Thyroid gland (tissue), 4 donors: ENCODE measurements at places on chromosomes 2 and 18. TPM values are rescaled to one million over a fixed set of nuclear protein-coding genes. Genes with fewer than 3 reads are reported as not detected.

GRCh38 chr2:11758187-11758586, 11.8 kb downstream of the LPIN1 start:
- DNase-seq, result no peak

GRCh38 chr18:48948112-48949049, 2.4 kb downstream of the SMAD7 start:
- peak; percentile 91 for DNase-seq

DNA sequence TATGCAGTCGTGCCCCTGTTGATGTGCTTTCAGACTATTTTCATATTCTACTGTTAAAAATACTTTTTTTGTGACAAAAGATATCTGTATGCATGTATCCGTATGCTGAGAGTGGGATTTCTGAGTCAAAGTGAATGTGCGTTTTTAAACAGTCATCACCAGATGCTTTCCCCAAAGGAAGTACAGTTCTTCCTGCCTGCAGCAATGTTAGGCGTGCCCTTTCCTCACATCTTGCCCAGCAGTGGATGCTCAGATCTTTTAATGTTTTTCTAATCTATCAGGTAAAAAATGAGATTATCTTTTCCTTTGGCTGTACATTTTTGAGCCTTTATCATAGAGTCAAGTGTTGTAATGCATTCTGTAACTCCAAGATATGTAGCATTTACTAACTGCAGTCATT, 111.7 kb downstream of the PTPRM start:
- DNase-seq, result no peak

DNA sequence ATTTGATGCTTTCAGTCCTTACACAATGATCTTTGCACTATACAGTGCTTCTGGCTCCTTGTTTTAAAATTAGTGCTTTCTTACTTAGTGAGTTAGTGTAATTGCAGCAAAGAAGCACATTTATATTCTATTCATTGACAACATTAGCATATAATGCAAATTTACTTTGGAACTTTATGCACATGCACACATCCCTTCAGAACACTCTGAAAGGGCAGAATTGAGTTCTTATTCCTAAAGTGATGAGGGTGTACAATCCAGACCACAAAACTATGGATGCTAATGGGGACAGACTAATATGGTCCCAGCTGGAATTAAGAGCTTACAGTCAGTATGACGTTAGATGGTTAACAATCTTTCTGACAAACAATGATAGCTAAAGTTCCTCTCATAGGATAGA, 127.1 kb downstream of the RBMS1 start:
- DNase-seq, result no peak

DNA sequence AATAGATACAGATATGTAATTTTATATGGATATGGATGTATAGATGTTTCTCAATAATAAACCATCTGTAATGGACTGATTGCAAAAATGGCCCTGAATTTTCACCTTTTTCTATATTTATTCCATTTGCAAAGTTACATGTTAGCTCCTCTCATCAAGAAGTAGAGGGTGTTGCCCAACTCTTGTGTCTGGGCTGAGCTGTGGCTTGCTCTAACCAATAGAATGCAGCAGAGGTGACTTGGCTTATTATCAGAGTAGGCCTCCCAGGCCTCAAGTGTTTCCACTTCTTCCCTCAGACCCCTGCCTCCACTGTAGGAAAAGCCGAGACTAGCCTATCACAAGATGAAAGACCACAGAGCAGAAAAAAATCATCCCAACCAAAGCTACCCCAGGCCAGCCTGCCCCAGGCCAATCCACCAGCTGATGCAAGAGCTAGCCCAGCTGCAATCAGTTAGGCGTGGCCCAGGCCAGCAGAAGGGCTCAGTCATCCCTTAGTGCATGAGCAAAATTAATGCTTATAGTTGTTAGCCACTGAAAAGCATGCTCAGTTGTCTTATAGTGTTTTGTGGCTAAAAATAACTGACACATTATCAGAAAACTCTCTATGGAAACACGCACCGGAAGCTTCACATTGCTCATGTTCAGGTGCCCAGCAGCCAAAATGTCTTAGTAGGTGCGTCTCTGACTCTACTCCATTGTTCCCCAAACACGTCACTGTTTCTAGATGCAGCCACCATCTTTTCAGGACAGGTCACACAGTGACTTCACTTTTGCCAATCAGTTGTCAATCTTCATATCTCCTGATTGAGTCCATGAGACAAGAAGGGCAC, 464.0 kb downstream of the FBXO15 start:
- no peak for DNase-seq

DNA sequence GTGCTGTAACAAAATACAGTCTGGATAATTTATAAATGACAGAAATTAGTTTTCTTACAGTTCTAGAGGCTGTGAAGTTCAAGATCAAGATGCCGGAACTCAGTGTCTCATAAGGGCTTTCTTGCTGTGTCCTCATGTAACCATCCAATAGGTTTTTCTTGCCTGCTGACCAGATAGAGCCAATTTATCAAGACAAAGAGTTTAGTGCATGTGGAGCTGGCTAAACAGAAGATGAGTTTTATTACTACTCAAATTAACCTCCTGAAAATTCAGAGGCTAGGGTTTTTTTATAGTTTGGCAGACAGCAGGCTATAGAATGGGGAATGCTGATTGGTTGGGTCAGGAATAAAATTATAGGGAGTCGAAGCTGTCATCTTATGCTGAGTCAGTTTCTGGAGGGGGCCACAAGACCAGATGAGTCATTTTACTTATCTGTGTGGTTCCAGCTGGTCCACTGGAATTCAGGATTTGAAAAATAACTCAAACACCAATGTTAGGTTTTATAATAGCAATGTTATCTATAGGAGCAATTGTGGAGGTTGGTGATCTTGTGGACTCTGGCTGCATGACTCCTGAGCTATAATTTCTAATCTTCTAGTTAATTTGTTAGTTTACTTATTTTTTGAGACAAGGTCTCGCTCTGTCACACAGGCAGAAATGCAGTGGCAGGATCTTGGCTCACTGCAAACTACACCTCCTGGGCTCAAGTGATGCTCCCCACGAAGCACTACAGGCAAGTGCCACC, 3.2 kb upstream of the PDK1 start:
- DNase-seq, result no peak

- no peak for DNase-seq
These were observed 10.8 kb upstream of the YWHAQ start for GRCh38 chr2:9641641-9642040.

DNA sequence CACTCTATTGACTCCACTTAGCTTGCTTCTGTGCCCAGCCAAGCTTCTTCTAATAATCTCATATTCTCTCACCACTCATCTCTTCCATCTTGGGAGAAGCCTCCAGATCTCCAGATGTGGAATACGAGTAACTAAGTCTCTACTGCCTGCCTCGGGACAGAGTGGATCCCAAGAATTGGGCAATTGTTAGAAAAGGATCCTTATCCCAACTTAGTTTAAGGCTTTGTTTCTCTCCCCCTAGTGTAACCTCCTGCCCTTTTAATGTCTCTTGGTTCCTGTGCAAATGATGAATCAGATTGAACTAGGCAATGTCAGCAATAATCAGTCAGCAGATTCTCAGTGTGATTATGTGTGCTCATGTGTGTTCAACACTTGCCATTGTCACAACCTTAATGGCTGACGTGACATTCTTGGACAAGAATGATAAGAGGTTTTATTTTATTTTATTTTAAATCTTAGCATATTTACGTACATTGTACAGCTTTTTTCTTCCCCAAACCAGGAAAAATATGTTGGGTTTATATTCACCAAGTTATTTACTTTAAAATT, 59.7 kb downstream of the MYO3B start:
- DNase-seq, result no peak

- no peak for DNase-seq
These were observed 23.2 kb upstream of the SLC20A1 start for GRCh38 chr2:112622528-112622849.

DNA sequence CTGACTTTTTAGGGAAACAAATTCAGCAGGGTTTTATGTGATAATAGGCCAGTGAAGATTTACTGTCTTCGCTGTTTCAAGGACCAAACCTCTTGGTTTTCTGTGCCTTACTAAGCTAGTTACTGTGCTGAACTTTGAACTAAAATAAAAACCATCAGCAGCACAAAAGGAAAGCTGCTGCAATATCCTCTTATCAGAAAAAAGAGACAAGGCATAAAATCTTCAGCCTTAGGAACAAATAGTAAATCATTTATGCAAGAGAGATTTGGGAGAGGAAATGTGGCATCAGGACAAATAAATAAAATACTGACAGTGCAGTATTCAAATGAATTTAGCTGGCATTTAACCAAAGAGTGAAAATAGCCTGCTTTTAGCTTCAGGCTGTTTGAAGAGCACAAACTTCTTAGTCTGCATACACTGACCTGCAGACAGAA, 64.1 kb upstream of the EHBP1 start:
- DNase-seq, result no peak

DNA sequence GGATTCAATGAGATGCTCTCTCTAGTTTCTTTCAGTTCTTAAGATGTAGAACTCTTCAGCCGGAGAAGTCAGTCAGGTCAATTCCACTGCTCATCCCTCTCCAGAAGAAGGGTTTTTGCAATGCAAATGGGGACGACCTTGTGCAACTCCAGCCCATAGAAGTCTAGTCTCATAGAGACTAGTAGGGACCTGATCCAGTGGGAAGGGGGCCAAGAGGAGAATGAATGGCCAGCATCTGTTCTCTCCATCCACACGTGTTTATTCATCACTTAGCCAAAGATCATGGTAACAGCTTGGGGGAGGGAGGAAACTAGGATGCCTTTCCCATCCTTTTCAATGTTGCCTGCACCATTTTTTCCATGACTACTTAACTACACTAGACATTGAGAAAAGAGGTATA, 120.2 kb downstream of the LAMA3 start:
- no peak for DNase-seq

- DNase-seq, result peak; percentile 73
These were observed 37.9 kb downstream of the SLC38A11 start for GRCh38 chr2:164917296-164917903.

DNA sequence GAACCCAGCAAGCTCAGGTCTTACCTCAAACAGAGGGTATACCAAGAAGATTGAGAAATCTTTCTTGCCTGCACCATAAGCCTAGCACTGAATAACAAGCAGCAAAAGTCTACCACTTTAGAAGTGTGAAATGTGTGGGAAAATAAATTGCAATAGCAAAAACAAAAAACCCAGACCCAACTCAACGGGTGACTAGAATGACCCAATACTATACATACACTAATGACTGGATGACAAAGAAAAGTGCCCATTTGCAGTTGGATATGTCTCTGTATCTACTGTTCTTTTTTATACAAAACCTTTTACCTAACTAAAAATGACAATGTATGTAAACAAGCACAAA, 950.6 kb downstream of the TRIB2 start:
- DNase-seq, result no peak

TCF23 gene
- total RNA-seq, result not detected

ERMN gene
- total RNA-seq, result 0.49 TPM

CDH19 gene
- 0.78 TPM for total RNA-seq

FBXO48 gene
- total RNA-seq, result 1.1 TPM

DUSP2 gene
- total RNA-seq, result 2.4 TPM

LONRF2 gene
- 17.8 TPM for total RNA-seq

ZNF2 gene
- 5.6 TPM for total RNA-seq

FAM110C gene
- total RNA-seq, result 23.8 TPM

APLF gene
- 10.2 TPM for total RNA-seq

ANKRD30B gene
- total RNA-seq, result 0.40 TPM

HOXD11 gene
- total RNA-seq, result not detected

OSBPL6 gene
- total RNA-seq, result 2.1 TPM
